ENCODE measurements at places on chromosomes 5 and 9.

DNA sequence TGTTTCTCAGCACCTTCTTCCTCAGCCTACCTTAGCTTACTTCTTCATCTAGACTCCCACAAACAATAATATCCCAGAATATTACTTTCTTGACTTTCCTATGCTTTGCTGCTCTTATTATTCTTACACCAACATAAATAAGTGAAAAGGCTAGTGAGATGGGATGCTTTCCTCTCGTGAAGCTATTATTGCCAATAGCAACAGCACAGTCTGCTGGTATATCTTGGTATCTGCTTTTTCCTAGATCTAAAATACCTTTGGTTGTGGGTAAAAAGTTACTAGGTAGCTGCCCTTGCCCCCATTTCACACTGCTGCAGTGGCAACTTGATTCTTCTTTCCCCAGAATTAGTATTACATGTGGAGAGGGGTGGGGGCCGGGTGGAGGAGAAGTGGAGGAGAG is 26.1 kb upstream of the GLIPR2 start:
- no peak for DNase-seq

DNA sequence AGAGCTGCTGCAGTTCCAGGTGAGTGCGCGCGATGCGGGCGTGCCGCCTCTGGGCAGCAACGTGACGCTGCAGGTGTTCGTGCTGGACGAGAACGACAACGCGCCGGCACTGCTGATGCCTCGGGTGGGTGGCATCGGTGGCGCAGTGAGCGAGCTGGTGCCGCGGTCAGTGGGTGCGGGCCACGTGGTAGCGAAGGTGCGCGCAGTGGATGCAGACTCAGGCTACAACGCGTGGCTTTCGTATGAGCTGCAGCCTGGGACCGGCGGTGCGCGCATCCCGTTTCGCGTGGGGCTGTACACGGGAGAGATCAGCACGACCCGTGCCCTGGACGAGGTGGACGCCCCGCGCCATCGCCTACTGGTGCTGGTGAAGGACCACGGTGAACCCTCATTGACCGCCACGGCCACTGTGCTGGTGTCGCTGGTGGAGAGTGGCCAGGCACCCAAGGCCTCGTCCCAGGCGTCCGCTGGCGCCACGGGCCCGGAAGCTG is 2.0 kb downstream of the PCDHA3 start:
- no peak for DNase-seq

DNA sequence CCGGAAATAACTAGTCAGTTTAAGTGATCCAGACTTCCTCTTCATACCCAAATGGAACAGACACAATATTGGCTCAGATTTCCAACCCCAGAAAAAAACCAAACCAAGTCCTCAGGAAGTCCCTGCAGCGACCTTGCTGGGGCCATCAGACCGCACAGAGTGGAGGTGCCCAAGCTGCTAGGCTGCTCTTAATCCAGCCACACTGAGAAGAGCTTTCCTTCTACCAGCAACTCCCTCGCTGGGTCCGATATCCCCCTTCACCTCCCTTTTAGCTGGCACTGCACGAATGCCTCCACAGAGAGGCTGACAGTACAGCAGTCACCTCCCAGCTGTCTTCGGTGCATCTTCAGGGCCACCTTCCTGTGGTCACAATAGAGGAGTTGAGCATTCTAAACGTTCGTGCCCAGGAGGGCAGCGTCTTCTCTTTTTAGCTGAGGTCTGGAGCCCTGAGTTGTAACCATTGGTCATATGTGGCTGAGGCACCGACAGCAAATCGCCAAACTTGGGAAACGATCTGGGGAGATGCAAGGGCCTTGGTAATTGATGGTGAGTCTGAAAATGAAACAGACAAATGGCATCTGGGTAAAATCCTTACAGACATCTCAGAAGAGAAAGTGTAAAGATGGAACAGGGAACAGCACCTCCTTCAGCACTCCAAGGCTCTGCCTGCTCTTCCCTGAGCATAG is 5.7 kb downstream of the NAIF1 start:
- peak; percentile 20 for DNase-seq

- no peak for DNase-seq
Measured at GRCh38 chr5:6436715-6437331, 11.8 kb upstream of the UBE2QL1 start.

GRCh38 chr5:135036405-135036804 is 2.4 kb upstream of the PITX1 start:
- no peak for DNase-seq

DNA sequence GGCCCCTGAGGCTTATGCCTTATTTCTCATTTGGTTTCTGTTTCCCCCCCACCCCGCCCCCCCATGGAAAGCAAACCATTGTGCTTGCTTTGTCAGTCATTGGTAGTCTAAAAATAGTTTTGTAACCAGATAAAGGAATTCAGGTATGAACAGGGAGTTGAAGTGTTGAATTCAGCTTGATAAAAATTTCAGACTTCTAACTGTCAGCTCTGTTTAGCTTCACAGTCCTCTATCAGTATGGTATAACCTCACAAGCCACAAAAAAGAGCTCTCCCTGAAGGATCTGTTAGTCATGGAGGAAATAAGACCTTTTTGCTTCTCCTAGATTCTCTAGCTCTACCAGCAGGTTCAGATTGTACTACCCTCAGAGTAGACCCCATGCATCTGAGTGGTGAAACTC is 378.1 kb downstream of the TMEM38B start:
- no peak for DNase-seq

GRCh38 chr5:51860532-51861018 is 477.3 kb downstream of the ISL1 start:
- no peak for DNase-seq

GRCh38 chr5:29853711-29854220 is 1339.7 kb upstream of the CDH6 start:
- DNase-seq: no peak

- DNase-seq: no peak
Measured at GRCh38 chr5:171481571-171482433, 62.4 kb downstream of the FGF18 start.

DNA sequence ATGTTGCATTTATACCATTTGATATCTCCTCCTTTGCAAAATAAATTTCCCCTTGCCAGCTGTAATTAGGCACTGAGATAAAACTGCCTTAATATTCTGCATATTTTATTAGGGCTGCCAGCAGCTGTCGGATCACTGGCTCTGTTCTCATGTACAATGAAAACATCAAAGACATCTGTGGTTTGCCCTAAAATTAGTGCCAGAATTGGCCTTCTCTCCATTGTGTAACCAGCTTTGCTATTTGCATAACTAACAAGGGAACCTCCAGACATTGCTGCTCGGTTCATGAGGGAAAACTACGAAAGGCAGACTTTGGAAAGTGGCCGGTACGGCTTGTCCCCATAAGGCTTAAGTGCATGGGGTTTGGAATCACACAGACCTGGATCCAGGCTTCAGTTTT is 45.5 kb upstream of the KIF2A start:
- DNase-seq: peak; percentile 3

DNA sequence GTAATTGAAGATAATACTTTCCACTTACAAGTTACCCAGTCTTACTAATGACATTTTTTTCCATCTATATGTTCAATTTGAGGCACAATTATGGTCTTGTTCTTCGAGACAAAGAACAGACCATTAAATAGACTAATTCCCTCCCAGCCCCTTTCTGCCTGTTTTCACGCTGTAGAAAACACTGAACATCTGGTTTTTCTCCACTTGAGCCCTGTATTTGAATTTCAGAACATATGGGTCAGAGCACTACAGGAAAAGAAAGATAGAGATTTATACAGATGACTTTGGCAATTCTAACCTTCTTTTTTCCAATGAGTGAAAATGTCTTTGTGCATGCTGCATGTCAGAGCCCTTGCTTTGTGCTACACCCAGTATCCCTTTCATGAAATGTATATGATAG is 506.9 kb downstream of the LRRC70 start:
- no peak for DNase-seq

All from CD4-positive, alpha-beta T cell treated with Interleukin-17A for 1 hour (primary cell).